ENCODE measurements at places on chromosomes 13 and 19.
A peak's percentile ranks its signal among the peaks of the same experiment; 100 is the strongest.

DNA sequence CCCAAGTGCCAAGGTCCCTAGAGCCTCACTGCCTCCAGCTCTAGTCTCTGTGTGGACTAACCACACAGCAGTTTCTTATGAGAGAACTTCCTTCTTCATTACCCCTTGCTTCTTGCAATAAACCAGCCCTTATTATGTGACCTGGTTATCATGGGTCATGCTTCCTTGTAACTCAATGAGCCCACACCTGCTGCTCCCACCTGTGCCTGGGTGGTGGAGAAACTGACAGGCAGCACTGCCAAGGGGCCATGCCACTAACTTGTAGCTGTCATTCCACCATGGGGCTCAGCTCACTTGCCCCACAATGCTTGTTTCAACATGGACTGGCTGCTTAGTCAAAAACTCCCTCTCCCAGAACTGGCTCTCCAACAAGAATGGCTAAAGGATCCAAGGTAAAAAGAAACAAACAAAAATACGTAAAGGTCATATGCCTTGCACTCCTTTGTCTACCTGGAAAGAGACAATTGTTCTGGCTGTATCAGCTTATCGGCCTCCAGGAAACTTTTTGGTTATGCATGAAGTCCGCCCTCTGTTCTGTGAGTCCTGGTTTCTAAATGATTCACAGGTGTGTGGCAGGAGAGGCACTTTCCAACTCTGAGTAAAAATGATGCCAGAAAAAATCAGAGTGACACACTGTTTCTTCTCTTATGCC, 446.4 kb downstream of the COG6 start:
- DNase-seq: peak; percentile 30

GRCh38 chr13:44507639-44508038, 68.5 kb downstream of the TSC22D1 start:
- DNase-seq: no peak

DNA sequence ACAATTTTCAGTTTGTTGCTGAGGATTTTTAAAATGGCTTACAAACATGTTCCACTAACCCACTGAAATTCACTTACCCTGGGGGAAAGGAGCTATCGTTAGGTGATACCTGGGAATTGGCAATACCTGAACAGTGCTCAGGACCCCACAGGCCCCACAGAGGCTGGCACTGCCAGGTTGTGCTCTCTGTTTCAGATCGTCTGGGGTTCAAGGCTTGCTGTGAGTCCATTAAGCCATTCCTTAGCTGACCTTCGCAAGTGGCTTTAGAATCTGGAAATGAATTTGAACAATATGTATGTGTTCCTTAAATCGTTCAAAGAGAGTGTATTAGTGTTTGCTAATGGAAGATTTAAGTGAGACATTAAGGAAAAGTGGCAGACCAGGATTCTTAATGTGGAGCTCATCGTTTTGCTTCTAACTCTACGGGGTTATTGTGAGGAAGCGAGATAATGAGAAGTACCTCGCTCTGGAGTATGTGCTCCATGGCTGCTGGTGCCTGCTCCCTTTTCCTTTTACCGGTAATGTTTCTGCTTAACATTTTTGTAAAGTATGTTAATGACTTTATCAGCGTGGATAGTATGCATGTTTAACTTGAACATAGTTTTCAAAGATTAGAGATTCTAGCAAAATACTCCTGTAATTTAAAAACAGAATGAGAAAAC, 13.6 kb downstream of the KLF5 start:
- DNase-seq: no peak

GRCh38 chr13:53131361-53131760, 102.7 kb downstream of the OLFM4 start:
- DNase-seq: no peak

DNA sequence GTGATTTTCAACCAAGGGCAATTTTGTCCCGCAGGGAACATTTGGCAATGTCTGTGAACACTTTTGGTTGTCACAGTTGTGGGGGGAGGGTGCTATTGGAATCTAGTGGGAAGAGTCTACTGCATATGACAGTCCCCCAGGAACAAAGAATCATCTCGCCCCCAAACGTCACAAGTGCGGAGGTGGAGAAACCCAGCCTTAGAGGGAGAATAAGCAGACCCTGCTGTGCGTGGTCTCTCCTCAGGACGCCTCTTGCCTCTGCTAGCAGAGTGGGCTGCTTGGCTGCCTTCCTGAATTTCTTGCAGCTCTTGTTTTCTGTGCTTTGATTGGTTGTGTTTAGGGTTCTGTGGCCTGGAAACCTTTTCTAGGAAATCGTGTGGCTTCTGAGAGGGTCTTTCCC, 42.5 kb downstream of the NFIX start:
- DNase-seq: no peak

- no peak for DNase-seq
These were observed 74.4 kb downstream of the FOXO1 start for GRCh38 chr13:40592035-40592434.

GRCh38 chr13:40179445-40180281, 486.8 kb downstream of the FOXO1 start:
- no peak for DNase-seq

DNA sequence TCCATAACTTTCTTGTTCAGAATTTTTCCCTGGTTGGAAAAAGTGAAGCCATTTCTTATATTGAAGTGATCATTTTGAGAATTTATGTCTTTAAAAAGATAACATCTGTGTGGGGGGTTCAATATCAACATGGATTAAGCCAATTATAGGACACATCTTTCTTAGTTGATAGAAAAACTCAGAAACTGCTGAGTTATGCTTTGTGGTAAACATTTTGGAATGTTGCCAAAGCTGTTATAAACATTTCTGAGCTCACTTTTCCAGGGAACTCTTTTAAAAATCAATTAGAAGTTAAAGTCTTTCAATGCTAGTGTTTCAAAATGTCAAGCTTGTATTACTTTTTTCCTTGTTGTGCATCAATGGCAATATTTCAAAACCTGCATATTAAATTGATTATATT, 248.8 kb downstream of the DACH1 start:
- no peak for DNase-seq

- DNase-seq: no peak
These were observed 181.5 kb upstream of the TSC22D1 start for GRCh38 chr13:44757671-44758070.

- DNase-seq: no peak
These were observed 88.3 kb downstream of the COL4A1 start for GRCh38 chr13:110218581-110219201.

GRCh38 chr19:4974880-4975469, 6.1 kb downstream of the KDM4B start:
- no peak for DNase-seq

DNA sequence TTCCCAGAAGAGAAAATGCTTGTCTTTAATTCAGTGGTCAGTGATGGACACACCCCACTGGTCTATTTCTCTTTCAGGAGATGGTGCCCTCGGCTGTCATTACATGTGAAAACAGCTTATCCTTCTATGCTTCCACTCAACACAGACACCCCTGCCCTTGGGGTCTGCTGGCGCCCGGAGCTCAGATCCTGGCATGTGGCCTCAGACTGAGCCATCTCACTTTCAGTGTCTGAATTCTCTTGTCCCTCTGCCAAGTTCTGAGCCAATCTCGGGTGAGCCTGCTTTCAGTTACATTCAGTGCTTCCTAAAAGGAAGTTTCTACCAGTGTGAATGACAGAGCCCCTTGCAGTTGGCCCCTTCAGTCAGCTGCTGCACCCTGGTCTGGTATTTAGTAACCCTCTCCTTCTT, 293.6 kb downstream of the DNAJC15 start:
- no peak for DNase-seq

- DNase-seq: no peak
These were observed 133.3 kb downstream of the HS6ST3 start for GRCh38 chr13:96223231-96223630.

- DNase-seq: peak; percentile 65
These were observed 16.9 kb downstream of the FAM187B start for GRCh38 chr19:35211545-35212230.

DNA sequence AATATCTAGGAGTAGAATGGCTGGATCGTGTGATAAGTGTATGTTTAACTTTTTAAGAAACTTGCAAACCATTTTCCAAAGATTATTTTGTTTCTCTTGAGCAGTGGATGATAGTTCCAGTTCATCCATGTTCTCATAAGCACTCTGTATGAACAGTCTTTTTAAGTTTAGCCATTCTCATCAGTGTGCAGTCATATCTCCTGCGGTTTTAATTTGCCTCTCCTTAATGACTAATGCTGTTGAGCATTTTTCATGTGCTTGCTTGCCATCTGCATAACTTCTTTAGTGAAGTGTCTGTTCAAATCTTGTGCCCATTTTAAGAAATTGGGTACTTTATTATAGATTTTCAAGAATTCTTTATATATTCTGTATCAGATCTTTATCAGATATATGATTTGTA, 58.6 kb downstream of the WASF3 start:
- no peak for DNase-seq

- DNase-seq: no peak
These were observed 14.0 kb downstream of the ZC3H4 start for GRCh38 chr19:47099576-47100050.

DNA sequence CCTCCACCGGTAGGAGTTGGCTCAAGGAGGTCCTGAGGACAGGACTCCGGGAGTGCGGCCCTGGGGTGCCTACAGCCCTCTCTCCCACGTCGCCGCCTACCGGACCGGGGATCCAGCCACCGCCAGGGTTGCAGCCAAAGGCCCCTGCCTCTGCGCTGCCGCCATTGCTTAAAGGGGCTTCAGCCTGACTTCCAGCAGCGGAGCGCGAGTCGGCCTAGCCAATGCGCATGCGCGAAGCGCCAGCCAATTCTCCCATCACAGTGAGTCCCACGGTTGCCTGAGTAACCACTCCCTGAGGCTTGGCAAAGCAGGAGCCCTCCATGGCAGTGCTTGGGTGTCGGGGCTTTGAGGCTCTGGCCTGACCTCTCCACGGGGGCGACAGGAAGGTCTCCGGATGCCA, 21.5 kb upstream of the ZNF420 start:
- no peak for DNase-seq

DNA sequence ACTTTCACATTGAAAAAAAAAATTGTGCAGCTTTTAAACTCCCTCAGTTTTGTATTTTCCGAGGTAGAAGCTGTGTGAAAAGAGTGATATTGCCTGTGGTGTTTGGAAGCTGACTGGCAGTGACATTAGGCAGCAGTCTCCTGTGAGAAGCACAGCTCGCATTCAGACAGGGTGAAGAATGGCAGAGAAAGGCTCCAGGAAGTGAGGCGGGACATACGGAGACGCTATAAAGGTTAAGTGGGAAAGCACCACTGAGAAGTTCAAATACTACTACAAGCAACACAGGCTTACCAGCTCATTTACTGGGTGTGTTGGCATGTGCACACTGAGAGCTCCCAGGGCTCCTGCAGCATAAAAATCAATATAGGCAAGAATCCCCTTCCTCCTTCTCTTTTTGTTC, 88.4 kb downstream of the RXFP2 start:
- no peak for DNase-seq

DNA sequence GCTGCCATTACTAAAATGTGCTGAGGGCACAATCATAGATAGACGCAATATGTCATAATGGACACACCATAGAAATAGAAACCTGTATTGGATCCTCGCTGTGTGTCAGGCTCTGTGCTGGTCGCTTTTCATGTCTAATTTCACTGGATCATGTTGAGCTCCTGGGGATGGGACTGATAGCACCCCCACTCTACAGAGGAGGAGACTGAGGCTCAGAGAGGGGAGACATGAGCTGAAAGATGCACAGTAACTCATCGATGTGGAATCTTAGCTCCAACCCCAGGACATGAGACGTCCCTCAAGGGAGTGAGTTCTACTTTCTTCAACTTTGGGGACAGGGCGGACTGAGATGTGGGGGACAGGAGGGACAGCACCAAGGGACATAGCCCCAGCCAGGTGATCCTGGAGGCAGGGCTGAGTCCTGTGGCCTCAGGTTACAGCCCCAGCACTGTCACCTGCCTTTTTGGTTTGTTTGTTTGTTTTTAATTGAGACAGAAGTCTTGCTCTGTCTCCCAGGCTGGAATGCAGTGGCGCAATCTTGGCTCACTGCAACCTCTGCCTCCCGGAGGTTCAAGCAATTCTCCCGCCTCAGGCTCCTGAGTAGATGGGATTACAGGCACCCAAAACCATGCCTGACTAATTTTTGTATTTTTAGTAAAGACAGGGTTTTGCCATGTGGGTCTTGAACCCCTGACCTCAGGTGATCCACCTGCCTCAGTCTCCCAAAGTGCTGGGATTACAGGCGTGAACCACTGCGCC, 6.6 kb upstream of the GIPC1 start:
- DNase-seq: no peak

DNA sequence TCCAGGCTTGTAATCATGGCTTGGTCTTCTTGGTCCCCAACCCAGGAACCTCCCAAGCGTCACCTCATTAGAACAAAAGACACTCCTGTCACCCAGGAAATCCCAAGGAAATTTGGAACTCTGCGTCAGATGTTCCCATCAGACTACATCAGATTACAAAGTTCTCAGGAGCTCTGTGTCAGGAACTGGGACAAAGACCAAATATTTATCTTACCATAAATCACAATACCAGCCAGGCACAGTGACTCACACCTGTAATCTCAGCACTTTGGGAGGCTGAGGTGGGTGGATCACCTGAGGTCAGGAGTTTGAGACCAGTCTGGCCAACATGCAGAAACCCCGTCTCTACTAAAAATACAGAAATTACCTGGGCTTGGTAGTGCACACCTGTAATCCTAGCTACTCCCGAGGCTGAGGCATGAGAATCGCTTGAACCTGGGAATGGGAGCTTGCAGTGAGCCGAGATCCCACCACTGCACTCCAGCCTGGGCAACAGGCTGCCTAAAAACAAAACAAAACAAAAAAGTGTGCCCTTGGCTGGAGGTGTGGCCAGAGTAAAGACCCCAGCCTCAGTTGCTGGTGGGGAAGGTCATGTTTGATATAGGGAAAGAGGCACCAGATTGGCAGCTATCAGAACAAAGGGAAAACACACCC, 16.7 kb upstream of the CCDC124 start:
- no peak for DNase-seq

- peak; percentile 11 for DNase-seq
These were observed 111.5 kb downstream of the PTPRS start for GRCh38 chr19:5228932-5229777.

GRCh38 chr13:81726037-81726726, 1385.3 kb upstream of the SPRY2 start:
- no peak for DNase-seq

GRCh38 chr13:95800436-95800835, 123.5 kb downstream of the DNAJC3 start:
- no peak for DNase-seq

GRCh38 chr19:55005684-55006488, 32.2 kb downstream of the GP6 start:
- DNase-seq: peak; percentile 41

- DNase-seq: no peak
These were observed 62.8 kb upstream of the DIAPH3 start for GRCh38 chr13:60226507-60226906.

DNA sequence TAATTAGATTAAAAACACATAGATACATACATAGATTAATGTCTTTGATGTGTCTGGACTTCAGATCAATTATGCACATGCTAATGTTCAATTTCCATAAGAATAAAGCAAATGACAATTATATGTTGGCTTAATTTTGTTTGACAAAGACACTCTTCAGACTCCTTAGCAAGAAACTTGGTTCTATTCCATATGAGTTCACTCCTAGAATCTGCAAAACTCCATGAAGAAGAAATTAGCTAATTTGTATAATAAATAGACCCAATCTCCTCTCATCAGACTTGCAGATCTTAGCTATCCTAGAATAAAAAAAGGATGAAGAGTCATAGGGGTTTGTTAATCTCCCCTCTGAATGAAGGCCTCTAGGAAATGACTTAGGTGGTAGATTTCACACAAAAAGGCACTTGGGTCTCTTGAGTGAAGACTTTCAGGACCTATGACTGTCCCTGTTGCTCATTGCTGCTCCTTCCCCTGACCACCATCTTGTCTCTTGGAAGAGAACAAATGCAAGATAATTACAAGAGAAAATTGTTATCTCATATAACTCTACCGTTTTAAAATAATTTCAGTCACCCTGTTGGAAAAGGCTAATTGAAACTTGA, 302.2 kb downstream of the EFNB2 start:
- DNase-seq: no peak

Data from activated naive CD8-positive, alpha-beta T cell treated with anti-CD3 and anti-CD28 coated beads for 36 hours (primary cell).